ENCODE measurements at places on chromosomes 2 and 18.

- DNase-seq, result no peak
Measured at GRCh38 chr18:79533146-79533545, 137.4 kb downstream of the NFATC1 start.

DNA sequence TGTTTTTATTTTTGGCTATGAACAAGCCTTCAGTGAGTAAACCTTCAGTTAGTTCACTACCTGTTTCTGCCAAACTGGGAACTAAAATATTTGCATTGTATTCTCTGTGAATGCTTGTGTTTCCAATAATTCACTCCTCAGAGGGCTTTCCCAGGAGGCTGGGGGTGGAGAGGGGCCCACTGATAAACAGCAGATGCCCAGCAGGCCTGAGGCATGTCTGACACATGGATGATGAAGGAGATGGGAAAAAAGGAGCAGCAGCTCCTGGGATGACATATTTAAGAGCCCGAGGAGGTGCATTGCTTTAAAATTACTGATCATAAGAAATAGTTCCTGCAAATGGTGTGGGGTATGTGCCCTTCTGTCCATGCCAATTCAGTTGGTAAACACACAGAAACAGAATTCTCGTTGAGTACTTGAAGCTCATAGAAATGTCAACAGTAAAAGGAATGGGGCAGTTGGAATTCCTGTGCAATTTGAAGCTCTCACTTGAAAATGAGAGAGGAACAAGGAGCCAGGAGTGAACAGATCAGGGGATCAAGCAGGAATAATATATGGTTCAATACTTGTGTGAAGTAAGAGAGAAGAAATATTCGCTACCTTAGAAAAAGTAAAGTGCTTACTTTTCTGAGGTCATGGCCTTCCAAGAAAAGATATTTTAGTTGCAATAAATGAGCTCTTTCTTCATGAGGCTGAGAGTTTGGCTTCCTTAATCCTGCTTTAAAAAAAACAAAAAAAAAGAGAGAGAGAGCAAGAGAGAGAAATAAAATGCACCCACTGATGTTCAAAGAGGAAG lies 22.0 kb upstream of the HNMT start:
- no peak for DNase-seq

DNA sequence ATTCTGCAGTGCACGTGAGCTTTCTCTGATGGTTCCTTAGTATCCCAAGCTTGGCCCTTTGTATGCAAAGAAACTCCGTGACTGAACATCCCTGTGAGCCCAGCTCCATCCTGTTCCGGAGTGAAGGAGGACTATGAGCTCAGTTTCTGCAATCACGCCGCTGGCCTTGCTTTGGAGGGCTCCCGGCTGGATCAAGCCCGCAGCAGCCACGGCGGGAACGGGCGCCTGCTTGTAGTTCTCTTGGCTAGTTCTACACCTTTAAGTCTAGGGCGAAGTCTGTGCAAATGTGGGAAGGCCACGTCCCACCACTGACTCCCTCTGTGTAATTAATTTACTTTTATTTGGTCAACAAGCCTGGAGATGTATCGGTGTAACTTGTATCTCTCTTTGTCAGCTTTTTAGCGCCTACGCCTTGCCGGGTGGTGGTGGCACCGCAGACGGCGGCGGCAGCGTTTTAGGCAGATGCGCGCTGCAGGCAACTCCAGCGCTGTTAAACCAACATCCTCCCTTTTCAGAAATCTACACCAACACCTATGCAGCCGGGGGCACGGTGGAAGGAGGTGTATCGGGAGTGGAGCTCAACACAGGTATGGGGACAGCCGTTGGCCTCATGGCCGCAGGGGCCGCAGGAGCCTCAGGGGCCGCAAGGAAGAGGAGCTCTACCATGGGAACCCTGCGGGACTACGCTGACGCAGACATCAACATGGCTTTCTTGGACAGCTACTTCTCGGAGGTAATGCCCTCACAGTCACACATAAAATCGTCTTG lies 34.3 kb downstream of the DSG4 start:
- no peak for DNase-seq

- no peak for DNase-seq
Measured at GRCh38 chr2:144715992-144716391, 196.1 kb upstream of the ZEB2 start.

- no peak for DNase-seq
Measured at GRCh38 chr18:59308938-59309260, 9.6 kb downstream of the CPLX4 start.

DNA sequence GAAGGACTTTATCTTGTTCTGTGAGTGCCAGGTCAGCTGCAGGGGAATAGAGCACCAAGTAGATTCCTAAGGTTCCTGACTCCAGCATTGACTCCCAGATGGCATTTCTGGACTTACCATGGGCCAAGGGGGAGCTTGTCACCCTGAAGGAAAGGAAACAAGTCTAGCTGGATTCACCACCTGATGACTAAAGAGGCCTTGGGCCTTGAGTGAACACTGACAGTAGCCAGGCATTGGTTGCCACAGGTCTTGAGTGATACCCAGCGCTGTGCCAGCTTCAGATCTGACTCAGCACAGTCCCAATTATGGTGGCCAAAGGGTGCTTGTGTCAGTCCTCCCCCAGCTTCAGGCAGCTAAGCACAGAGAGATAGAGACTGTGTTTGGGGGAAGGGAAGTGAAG lies 40.1 kb upstream of the CAPN13 start:
- DNase-seq, result no peak

- DNase-seq, result no peak
Measured at GRCh38 chr2:37786854-37787253, 115.4 kb upstream of the CDC42EP3 start.

DNA sequence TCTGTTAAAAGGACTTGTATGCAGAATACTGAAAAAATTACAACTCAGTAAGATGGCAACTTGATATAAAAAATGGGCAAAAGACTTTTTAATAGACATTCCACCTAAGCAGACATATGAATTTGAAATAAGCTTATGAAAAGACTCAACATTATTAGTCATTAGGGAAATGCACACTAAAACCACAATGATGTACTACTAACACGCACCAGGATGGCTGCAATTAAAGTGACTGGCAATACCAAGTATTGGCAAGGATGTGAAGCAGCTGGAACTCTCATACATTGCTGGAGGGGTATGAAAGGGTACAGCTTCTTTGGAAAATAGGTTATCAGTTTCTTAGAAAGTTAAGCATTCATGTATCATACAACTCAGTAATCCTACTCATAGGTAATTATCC lies 3.2 kb upstream of the ENOSF1 start:
- no peak for DNase-seq

DNA sequence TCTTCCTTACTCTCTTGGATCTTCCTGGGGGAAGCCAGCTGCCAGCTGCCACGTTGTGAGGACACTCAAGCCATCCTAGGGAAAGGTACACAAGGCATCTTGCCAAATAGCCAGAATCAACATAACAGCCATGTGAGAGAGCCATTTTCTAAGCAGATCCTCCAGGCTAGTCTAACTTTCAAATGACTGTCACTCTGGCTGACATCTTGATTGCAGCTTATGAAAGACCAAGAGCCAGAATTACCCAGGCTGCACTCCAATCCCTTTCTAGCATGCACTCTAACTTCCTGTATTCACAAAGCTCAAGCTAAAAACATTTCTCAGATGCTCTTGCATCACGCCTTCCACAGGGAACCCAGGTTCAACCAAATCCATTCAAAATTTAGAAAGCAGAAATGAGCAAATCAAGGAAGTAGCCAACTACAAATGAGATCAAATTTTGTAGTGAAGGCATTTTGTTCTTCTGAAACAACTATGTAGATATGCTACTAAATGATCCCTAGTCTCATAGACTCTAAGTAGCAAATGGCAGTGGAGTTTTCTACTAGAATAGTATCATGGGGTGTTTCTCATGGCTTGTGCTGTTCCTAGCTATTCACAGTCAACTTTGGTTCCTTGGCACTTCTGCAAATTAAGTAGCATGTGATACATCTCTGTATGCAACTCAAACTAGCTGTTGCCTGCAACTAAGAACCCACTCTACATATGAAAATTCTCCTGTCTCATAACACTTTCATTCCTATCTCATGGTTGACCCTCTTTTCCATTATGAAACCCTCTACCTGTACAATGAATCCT lies 281.9 kb downstream of the ZEB2 start:
- DNase-seq, result no peak

DNA sequence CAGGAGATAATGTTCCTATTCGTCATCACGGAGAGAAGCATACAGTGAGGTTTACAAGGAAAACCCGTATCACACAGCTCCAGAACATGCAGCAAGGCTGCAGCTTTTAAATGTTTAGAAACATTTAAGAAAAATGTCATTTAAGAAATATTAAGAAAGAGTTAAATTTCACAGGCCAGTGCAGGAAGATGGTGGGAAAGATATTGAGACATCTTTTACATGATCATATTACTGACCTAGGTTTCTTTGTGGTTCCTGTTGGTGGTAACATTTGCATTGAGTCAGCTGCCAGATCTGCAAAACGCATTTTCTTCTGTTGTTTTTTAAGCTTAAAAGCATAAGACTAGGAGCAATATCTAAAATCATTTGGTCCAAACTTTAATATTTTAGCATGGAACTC lies 44.9 kb downstream of the CPO start:
- no peak for DNase-seq

- no peak for DNase-seq
Measured at GRCh38 chr18:10890022-10890421, 259.3 kb downstream of the PIEZO2 start.

GRCh38 chr2:227614740-227615139 lies at the start of gene SCYGR3:
Gene SCYGR3 (minus strand): TSS chr2:227614840. CDS start chr2:227614840, 0 bp downstream.
- no peak for DNase-seq

DNA sequence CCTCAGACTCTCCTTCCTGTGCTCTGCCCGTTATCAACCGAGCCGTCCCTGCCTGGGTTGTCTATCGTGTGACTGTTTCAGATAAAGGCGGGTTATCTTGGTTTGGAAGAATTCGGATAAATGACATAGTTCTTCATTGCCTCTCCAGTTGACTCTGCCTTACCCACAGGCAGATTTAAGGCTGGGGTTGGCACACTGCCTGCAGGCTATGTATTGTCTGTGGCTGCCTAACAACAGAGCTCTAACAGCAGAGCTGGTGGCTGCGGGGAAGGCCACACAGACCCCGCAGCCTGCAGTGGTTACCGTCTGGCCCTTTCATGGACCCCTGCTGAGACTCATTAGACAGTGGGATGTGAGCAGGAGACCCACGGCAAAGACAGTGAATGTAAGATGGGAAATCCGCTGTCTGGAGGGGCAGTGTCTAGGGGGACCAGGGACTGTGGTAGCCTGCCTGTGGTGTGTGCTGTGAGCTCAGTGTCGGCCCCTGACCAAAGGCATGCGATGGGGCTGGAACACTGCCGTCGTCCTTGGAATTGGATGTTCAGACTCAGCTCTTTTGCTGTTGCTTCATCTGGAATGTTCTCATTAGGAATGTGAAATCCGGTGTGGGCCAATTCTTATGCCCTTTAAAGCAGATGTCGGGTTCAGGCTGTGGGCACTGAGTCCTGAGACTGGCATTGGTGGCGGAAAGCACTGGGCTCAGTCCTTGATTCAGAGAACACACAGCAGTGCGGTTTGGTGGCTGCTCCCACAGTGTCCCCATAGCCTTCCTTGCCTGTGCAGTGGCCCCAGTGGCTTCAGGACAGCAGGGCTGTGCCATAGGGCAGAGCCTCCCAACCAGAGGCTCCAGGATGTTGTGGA lies 44.5 kb downstream of the SH3RF3 start:
- no peak for DNase-seq

- DNase-seq, result no peak
Measured at GRCh38 chr18:433298-433697, 67.2 kb downstream of the COLEC12 start.

GRCh38 chr2:10909050-10909995 lies 2.4 kb upstream of the KCNF1 start:
- DNase-seq, result no peak

- DNase-seq, result no peak
Measured at GRCh38 chr2:230023313-230023712, 45.4 kb downstream of the SLC16A14 start.

- no peak for DNase-seq
Measured at GRCh38 chr2:85974390-85974789, 85.6 kb upstream of the ST3GAL5 start.

DNA sequence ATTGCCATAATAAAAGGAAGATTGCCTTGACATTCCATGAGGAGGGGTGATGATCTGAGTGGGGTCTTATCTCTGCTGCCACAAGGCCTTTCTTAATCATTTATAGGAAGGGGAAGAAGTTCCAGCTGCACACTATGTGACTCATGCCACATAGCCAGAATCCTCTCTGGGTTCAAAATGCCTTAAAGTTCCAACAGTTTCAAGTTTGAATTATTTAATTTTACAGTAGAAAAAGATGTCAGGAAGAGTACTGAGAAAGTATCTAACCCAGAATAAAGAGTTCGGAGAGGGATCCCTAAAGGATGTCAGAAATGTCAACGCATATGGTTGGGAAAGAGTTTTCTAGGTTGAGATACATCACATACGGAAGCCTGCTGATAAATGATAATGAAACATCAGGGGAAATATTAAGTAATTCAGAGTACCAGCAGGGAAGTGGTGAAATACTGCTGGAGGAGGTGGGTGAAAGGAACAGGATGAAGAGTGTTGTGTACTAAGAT lies 999.9 kb downstream of the TSN start:
- no peak for DNase-seq

DNA sequence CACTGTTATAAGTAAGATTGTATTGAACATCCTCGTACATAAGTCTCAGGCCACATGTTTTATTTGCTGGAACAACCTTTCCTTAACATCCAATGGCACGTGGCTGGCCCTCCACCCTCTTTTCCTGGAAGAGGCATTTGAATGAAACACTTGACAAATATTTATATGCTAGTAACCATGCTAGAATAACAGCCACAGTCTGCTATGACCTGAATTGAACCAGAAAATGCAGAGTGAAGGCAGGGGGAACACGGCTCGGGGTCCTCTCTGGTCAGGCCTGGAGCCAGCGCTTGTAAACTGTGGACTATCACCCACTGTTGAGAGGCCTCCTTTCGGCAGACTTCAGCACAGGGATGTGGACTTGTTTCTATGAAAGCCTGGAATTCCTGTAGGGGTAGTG lies 198.2 kb upstream of the COPS8 start:
- no peak for DNase-seq

DNA sequence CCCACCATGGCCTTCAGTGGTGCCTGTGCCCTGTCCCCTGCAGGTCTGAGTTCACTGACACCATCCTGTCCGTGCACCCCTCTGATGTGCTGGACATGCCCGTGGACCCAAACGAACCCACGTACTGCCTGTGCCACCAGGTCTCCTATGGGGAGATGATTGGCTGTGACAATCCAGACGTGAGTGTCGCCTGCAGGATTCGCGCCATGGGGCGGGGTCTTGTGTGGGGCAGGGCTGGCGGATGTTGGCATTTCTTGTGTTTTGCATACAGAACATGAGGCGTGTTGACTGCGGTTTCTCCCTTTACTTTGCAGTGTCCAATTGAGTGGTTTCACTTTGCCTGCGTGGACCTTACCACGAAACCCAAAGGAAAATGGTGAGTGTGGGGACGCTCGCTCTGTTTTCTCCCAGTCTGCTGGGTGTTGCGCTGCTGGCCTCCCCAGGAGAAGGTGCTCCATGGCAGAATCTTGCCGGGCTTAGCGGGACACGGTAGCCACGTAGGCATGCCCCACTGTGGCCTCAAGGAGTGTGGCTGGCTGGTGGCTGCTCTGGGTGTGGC lies 11.5 kb upstream of the D2HGDH start:
- DNase-seq, result no peak

Data from GM06990 (cell line).